ENCODE measurements at places on chromosomes 5 and 9.
A peak's percentile ranks its signal among the peaks of the same experiment; 100 is the strongest.

- no peak for DNase-seq
Observed at GRCh38 chr5:78896132-78896531, 89.0 kb downstream of the ARSB start.

DNA sequence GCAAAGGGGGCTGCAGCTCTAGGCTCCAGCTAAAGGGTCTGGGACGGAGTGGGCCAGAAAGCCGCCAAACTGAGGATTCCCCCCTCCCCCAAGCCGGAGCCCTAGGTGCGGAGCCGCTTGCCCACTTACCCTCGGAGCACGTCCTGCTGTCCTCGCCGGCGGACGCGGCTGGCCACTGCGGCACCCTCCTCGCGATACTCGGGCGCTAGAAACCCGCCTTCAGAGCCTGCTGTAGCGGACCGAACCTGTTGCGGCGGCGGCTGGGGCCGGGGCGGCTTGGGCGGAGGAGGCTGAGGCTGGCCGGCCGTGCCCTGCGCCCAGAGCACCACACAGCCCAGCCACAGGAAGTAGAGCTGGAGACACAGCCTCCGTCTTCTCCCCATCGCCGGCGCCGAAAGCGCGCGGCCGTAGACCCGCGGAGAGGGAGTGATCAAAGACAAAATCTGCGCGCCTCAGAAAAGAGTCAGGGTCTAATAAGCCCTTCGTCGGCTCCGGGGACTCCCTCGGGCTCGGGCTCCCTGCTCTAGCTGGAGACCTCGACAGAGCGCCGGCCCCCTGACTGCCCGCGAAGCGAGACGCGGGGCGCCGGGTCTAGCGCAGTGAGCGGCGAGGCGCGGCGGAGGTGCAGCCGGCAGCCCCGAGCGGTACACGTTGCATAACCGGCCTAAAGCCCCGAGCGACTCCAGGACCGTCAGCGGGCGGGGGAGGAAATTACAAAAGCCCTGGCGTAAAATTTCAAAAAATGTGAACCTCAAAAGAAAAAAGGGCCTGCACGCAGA lies 635 bp downstream of the FBN2 start:
- DNase-seq: no peak

DNA sequence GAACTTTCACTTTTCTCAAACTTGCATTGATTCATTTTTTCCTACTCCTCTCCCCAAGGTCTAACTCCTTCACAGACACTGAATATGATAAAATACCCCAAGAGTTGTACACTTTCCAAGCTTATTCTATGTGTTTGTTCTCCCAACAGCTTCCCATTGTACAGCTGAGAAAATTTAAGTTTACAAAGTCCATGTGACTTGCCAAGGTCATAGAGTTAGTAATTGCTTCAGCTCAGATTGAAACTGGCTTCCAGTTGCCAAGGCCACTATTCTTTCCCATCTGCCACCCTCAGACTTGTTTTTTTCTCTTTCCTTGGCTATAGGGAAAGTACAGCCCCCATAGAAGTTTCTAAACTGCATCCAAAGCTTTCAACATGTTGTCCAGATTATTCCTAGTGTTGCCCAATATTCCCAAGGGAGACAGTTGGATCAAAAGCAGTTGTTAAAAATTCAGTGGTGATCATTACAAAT lies 34.8 kb downstream of the TNFSF8 start:
- DNase-seq: no peak

DNA sequence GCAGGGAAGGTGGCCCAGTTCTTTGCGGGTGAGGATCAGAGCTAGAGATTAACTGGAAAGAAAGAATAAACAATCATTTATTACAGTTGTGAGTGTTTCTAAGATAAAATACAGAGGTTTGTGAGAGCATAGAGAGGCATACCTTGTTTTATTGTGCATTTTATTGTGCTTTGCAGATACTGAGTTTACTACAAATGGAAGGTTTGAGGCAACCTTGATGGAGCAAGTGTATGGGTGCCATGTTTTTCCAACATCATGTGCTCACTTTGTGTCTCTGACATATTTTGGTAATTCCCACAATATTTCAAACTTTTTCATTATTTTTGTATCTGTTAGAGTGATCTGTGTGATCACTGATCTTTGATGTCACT lies 715 bp upstream of the C5orf34 start:
- no peak for DNase-seq

DNA sequence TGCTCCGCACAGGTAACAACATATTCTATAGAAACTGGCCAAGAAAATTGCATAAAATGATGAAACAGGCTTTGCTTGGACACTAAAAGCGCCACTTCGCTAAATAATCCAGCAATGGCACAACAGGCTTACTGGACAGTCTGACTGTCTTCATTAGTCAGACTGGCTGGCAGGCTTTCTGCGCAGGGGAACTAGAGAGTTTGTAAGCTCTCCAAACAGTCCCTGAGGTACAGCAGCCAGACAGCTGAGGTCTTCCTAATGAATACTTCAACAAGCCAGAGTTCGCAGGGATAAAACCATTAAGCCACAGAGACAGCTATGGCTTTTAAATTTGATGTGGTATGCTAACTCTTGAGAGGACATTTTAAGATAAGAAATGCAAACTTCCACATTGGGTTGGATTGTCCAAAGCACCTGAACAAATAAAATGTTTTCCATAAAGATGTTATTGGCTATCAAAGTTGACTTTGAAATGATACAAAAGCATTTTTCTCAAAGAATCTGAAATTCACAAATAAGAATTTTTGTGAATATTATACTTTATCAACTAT lies 20.7 kb downstream of the PLK2 start:
- DNase-seq: no peak

- DNase-seq: no peak
Observed at GRCh38 chr9:70406434-70406862, 8.0 kb downstream of the KLF9 start.

DNA sequence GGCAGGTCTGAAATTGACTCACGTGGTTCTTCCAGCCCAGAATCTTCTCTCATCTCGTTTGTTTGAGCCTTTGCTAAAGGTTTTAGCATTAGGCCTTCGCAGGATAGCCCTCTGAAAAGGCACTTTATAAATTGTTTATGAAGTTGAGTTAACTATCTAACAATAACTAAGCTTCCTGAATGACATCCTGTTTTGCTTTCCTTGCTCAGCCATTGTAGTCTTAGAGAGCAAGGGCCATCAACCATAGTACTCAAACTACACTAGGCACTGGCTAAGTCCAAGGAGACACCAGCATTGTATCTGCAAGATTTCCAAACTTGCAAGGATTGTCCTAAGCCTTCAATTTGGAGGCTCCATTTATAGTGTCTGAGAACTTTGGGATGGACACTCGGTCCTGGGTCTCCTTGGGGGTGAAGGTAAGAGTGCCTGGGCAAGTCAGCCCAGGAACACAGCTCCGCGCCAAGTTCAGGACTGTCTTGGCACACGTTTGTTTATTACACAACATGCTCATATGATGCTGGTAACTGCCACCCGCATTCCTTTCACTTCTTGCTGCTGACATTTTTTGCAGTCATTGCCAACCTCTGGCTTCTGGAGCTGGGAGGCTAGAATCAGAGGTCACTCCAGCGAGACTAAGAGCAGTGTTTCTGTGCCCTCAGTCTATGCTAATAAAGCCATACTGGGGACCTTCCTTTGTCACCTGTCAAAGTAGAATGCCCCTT lies 151.1 kb downstream of the ESM1 start:
- no peak for DNase-seq

DNA sequence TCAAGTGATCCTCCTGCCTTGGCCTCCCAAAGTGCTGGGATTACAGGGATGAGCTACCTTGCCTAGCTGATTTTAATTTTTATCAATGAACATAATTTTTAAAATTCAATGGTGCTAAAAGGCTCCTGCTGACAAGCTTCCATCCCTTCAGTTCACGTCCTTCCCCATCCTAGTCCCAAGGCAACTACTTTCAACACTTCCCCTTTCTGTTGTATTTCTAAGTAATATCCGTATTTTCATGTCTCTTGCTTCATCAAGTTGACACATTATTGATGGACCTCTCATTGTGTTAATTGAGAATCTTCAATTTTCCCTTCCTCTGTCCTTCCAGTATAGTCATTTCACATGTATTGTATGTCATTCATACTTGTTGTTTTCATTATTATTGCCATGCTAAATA lies 93.8 kb upstream of the RASGRF2 start:
- no peak for DNase-seq

GRCh38 chr5:141211-141610 lies 49.2 kb downstream of the PLEKHG4B start:
- no peak for DNase-seq

GRCh38 chr9:99259231-99259918 lies 37.3 kb downstream of the SEC61B start:
- DNase-seq: no peak

GRCh38 chr9:114059047-114059803 lies 18.9 kb downstream of the AMBP start:
- DNase-seq: no peak

GRCh38 chr9:89179895-89180734 lies 1.5 kb upstream of the SHC3 start:
- peak; percentile 10 for DNase-seq

DNA sequence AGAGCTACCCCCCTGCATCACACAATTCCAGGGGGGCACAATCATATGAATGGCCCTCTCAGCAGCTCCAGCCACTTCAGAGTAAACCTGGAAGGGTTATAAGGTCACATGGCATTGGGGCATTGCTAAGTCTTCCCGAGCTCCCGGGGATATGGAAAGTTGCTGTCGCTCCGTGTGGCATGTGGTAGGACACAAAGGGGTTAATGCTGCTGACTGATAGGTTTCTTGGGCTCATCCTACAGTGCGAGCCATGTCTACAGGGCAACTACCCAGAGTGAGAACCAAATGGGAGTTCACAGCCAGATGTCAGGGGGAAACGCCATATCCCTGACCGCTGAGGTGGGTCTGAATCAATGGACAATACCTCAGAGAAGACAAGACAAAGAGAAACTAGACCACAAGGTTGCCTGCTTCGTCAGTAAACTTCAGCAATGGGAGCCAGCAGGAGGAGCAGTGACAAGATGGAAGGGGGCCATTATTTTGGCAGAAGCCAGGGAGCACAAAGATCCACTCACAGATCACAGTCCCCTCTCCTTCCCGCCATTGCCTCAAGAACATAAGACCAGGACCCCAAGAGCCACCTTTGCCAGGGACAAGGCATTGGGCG lies 52.4 kb upstream of the SHISAL2B start:
- no peak for DNase-seq

GRCh38 chr9:114428466-114428865 lies 40.7 kb upstream of the AKNA start:
- DNase-seq: no peak

DNA sequence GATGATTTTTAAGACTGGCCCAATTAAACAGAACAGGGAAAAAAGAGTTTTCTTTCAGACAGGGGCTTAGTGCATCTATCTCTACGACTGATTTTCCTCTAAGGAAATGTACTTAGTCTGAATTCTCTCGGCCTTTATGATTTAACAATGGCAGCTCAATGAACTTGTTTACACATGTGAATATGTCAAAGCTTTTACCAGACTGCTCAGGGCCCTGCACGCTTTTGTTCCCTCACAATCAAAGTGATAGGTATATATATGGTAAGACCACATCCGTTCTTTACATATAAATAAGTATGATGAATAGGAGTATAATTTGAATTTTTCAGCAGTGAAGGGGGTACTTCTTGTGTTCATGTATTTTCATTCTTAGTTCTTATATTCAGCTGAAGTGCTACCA lies 27.6 kb downstream of the LEAP2 start:
- no peak for DNase-seq

GRCh38 chr5:10584714-10585517 lies 21.0 kb downstream of the ANKRD33B start:
- no peak for DNase-seq

DNA sequence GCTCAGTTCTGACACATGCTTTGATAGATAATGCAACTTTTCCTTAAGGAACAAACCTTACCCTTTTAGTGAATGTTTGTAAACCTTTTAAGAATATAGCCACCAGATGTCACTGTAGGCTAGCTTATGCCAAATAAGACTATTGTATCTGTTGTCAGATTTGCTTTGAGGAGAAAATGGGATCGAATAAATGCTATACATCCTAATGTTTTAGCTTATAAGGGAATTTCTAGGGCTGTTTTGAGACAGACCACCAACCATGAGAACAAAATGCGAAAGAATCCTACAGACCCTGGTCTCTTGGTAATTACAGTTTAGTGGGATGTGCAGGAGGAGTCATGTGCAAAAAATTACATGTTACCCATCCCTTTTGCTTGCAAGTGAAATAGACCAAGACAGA lies 127.6 kb upstream of the NMUR2 start:
- no peak for DNase-seq

- no peak for DNase-seq
Observed at GRCh38 chr9:129316281-129317030, 138.4 kb upstream of the IER5L start.

- no peak for DNase-seq
Observed at GRCh38 chr5:59813761-59814536, 79.6 kb downstream of the PDE4D start.
